ENCODE measurements at places on chromosomes 7 and 10.
A peak's percentile ranks its signal among the peaks of the same experiment; 100 is the strongest.

DNA sequence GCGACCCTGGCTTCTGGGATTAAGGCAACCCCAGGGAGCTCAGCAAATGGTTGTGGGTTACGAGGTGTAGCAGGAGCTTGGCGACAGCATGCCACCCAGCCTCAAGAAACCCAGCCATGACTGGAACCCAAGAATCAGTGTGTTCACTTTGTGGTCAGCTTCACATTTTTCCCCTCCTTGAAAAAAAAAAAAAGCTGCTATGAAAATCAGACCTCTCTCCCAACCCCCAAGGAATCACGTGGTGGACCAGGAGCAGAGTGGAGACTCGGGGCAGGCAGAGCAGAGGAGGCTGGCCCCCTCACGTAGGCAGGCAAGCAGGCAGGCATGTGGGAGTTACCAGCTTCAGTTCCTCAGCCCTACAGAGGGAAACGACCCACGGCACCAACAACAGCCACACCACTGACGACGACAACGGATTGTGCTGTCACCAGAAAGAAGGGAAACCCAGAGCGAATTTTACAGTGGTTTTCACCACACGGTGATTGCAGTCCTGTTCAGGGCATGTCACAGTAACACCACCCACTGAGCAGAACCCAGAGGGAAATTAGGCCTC, 203.4 kb downstream of the SLC25A13 start:
- no peak for DNase-seq

DNA sequence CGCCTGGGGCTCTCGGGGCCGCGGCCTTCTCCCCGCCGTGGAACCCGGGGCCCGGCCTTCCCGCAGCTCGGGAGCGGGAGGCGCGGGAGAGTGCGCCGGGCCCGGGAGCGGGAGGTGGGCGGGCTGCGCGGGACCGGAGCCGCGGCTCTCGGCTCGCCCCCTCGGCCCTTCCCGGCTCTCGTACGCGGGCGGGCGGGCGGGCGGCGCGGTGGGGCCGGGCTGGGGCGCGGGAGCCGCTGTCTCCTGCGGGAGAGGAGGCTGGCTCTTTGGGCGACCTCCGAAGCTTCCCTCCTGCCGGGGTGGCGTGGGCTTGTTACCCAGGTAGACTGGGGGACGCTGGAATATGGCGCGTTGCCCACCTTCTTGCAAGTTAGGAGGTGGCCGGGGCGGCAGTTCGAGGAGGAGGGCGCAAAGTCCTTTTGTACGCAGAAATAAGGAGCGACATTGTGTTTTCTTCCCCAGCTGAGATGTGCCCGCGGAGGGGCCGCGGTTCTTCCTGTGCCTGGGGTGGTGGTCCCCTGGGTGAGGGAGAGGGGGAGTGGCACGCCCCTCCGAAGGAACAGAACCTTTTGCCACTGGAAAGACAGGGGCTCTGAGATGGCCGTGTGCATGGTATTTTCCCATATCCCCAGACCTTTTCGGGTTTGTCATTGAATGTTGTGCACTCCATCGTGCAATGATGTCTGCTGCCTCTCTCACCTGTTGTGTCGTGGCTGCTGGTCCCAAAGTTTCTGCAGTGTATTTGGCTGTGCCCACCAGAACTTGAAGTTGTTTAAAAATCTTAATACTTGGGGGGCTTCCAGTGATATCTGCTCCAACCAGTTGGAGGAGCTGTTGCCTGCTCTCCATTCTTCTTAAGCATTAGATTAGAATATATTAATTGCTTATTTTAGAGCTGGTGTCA, 844 bp downstream of the NRF1 start:
- peak; percentile 25 for DNase-seq

GRCh38 chr7:39184391-39184790, 206.7 kb downstream of the POU6F2 start:
- DNase-seq: no peak

DNA sequence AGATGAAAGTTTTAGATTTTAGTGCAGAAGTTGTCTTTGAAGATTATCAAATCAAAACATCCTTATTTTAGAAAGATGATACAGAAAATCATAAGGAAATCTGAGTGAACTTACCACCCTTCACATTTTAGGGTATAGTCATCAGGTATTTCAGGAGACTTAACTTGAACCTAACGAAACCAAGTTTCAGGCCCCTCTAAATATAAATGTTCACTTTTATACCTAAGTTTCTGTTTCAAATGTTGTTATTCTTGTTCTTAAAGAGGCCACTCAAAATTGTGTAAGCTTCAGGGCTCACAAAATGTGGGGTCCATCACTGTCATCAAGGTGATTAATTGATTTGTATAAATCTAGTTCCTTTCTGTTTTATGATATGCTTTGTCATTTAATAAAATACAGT, 216.2 kb downstream of the KIAA1217 start:
- no peak for DNase-seq

GRCh38 chr7:90772410-90772809, 176.3 kb downstream of the CDK14 start:
- DNase-seq: no peak

- DNase-seq: peak; percentile 31
These were observed 1.8 kb upstream of the PFKFB3 start for GRCh38 chr10:6200734-6201515.

DNA sequence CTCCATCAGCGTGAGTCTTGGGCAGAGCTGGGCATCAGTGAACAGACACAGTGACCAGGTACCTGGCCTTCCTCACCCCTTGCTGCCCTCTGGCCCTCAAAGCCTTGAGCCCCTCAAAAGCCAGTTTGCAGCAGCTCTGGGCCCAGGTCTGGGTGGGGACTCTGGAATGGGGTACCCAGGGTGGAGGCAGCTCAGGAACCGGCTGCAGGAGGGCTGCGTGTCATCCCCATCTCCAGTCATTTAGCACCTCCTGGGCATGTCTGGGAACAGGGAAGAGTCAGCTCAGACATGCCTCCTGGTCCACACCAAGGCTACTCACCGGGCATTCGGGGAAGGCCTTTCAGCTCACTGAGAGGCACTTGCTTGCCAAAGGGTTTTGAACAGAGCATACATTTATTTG, 503.3 kb downstream of the TCERG1L start:
- no peak for DNase-seq

- no peak for DNase-seq
These were observed 123.6 kb upstream of the GDF10 start for GRCh38 chr10:47176206-47176902.

DNA sequence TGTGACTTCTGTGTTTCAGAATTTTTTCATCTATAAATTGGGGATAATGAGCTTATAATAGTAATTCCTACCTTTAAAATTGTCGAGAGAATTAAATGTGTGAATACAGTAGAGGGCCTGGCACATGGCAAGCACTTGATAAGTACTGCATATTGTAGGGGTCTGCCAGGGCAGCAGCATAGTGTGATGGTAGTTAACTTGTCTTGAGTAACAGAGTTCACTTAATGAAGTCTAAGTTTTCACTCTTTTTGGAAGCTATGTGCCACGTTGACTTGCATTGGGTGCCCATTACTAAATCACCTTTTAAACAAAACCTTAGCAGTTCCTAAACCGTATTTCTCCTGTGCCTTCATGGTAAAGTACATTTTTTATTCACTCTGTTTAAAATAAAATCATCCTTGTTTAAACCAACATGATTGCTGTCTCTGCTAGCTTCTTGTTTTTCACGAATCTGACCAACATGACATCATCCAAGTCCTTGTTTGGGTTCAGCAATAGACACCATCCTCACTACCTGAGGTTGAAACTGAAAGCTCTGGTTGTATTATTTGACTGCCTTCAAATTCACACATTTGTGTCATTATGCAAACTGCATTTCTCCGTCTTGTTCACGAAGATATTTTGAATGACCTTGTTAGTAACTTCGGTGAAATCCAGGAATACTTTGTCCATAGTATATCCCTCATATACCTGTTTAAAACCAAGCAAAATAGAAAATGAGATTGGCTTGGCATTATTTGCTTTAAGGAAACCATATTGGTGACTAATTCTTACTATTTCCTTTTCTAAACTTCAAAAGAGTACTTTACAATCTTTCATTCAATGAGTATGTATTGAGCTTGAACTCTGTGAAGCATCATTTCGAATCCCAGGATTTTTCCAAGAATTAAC, 340.2 kb downstream of the SUGCT start:
- no peak for DNase-seq

DNA sequence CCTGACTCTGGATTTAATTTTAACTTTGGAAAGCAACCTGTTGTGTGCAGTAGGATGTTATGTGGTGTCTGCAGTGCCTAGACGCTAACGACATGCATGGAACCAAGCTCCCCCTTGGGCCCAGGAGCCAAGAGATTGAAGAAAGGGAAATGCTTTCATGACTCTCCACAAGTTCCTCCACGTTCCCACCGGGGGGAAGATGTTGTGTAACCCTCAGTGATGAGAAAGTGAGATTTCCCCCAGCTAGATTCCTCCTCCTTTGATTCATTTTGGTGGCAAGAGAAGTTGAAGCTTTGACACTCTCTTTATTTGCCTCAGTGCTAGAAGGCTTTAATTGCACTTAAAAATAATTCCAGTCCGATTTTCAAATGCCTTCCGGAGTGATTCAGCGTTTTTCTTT, 157.9 kb upstream of the INSYN2A start:
- no peak for DNase-seq

DNA sequence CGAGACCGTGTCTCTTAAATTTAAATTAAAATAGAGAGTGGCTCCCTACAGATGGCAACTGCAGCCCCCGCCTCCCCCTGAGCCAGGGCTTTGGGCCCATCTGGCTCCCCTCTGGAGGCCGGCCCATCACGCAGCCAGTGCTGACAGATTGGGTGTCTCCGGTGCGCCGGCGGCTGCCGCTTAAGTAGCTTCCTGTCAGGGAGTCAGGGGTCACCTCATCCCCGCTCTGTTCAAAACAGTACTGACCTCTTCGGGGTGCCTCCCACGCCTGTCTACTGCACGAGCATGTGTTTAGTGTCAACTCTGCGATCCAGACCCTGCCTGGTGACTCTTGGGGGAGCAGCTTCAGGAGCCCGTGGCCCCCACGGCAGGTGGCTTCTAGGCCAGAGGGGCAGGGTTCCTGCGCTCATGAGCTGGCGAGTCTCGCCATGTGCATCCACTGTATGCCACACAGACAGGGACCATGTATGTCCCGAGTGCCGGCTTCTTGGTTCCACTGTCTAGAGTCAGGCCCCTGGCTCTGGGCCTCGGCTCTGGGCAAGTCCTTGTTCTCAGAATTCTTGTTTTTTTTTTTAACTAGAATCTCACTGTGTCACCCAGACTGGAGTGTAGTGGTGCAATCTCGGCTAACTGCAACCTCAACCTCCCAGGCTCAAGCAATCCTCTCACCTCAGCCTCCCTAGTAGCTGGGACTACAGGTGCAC, 36.1 kb downstream of the KCTD7 start:
- no peak for DNase-seq

DNA sequence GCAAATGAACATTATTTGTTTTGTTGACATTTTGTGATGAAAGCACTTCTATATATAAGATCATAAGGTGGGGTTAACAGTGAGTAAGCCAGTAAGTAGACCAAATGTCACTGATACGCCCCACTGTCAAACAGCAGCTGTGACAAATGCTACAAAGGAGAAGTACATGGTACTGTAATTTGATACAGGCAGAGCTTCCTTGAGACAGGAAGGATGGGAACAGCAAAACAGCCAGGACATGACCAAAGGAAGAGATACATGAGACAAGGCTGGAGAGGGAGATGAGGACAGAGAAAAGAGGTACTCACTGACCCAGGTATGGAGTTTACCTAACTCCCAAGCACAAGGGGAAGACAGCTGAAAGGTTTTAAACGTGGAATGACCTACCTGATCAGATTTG, 127.0 kb downstream of the SRPK2 start:
- no peak for DNase-seq

GRCh38 chr7:47707583-47707982, 125.7 kb upstream of the TNS3 start:
- no peak for DNase-seq

- DNase-seq: no peak
These were observed 161.9 kb downstream of the SORCS3 start for GRCh38 chr10:104802941-104803340.

DNA sequence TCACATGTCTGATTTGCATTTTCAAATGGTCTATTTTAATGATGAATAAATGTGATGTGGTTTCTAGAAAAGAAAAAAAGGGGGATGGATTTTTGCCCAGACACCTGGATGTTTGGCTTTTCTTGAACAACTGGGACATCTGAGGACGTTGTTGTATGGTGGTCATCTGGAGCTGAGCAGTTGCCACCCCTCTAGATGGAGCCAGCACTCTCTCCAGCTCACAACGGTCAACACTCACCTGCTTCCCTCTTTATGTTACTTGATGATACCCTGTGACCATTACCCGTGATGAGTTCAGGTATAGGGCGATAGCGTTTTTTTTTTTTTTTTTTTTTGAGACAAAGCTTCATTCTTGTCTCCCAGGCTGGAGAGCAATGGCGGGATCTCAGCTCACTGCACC, 30.1 kb upstream of the PAXIP1 start:
- DNase-seq: no peak

GRCh38 chr7:44580945-44581878, 819 bp downstream of the TMED4 start:
- peak; percentile 41 for DNase-seq

- DNase-seq: no peak
These were observed 630.6 kb downstream of the KCNMA1 start for GRCh38 chr10:77006836-77007511.

- no peak for DNase-seq
These were observed 284.6 kb downstream of the RPS24 start for GRCh38 chr10:78318305-78318704.

GRCh38 chr10:112820320-112820719, 129.7 kb upstream of the TCF7L2 start:
- DNase-seq: no peak

GRCh38 chr10:33428682-33429081, 94.2 kb upstream of the NRP1 start:
- no peak for DNase-seq
